Motor neuron (in vitro differentiated cells): ENCODE measurements at places on chromosomes 2 and 18.

- ATAC-seq: no peak
These were observed 1875.2 kb upstream of the PIK3C3 start for GRCh38 chr18:40079786-40080185.

GRCh38 chr2:43269706-43270105 lies 43.3 kb upstream of the ZFP36L2 start:
- ATAC-seq: peak; percentile 41

- ATAC-seq: no peak
These were observed 262.0 kb downstream of the HAUS1 start for GRCh38 chr18:46366201-46366600.

DNA sequence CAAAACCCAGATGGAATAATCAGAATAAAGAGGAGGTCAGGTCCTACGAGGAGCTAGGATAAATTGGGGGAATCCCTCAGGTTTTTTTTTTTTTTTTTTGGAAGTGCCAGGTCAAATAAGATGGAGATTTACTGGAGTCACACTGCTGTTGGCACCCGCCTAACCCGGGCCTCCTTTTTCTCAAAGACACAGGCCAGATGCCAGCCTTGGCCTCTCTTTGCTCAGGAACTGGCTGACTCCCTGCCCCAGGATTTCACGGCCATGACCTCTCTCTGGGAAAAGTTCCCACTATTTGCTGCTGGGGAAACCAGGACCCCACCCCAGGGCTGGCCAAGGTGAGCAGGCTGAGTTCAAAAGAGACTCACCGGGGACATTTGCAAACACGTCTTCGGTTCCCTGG lies 2.5 kb downstream of the CD8A start:
- ATAC-seq: no peak

DNA sequence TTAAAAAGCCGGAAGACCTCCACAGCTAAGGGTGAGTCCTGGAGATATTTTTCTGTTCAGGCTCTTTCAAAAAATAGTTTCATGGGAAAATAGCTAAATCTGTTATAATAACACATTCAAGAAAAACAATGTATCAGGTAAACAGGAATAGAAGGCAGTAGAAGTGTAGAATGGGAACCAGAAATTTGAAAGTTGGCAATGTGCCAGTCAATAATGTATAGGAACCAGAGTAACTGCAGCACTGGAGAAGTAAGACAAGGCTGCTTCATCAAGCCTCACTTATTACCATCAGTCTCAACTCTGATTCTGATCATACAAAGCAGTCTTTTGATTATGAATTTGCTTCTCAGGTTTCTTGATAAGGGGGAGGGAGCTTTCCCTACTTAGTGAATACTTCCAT lies 81.4 kb upstream of the VRK2 start:
- ATAC-seq: no peak
